ENCODE measurements at places on chromosomes 6 and 20. TPM values are rescaled to one million over a fixed set of nuclear protein-coding genes. Genes with fewer than 3 reads are reported as not detected.

Gene PI3
- total RNA-seq, result 175 TPM

Gene GSTA2
- total RNA-seq, result not detected

Gene COL19A1
- total RNA-seq, result not detected

Gene CST4
- 0.98 TPM for total RNA-seq

Gene RALGAPB
- total RNA-seq, result 30.4 TPM

Gene PLTP
- 56.6 TPM for total RNA-seq

Gene CHMP4B
- 91.1 TPM for total RNA-seq

Gene CDSN
- total RNA-seq, result 0.55 TPM

Gene WFDC5
- total RNA-seq, result not detected

Gene C20orf141
- total RNA-seq, result not detected

Gene BPHL
- total RNA-seq, result 15.8 TPM

- no peaks in the 10 kb centered on the region for H3K4me1 ChIP-seq
- no peak overlapping the region for H3K4me3 ChIP-seq
- H3K27ac ChIP-seq, result no peak overlapping the region
- no peaks in the 10 kb centered on the region for H3K36me3 ChIP-seq
Observed at GRCh38 chr6:19599796-19600464, 237.2 kb upstream of the ID4 start.

GRCh38 chr6:3847521-3847920 lies 1.7 kb upstream of the FAM50B start:
- peaks cover 35% of the 10 kb centered on the region for H3K4me1 ChIP-seq
- DNase-seq, result no peak
- no peaks in the 10 kb centered on the region for H3K27me3 ChIP-seq
- no peaks in the 10 kb centered on the region for H3K36me3 ChIP-seq
- H3K27ac ChIP-seq, result no peak overlapping the region

GRCh38 chr6:75588948-75589347 lies 12.7 kb upstream of the SENP6 start:
- no peaks in the 10 kb centered on the region for H3K4me1 ChIP-seq
- no peaks in the 10 kb centered on the region for H3K36me3 ChIP-seq
- no peaks in the 10 kb centered on the region for H3K27me3 ChIP-seq
- no peak overlapping the region for H3K27ac ChIP-seq

- H3K4me1 ChIP-seq, result no peaks in the 10 kb centered on the region
- H3K27ac ChIP-seq, result no peak overlapping the region
- DNase-seq, result no peak
- no peaks in the 10 kb centered on the region for H3K27me3 ChIP-seq
- H3K4me3 ChIP-seq, result no peak overlapping the region
Observed at GRCh38 chr6:131574686-131575085, 1.7 kb downstream of the ARG1 start.

DNA sequence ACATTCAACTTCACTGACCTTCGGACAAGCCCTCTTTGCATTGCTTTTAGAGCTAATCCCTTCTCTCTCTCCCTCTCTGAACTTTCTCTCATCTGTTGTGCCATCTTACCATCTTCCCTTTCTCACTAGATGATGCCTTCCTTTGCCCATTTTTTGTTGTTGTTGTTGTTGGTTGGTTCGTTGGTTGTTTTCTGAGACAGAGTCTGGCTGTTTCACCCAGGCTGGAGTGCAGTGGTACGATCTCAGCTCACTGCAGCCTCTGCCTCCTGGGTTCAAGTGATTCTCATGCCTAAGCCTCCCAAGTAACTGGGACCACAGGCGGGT lies 18.8 kb downstream of the MAP3K5 start:
- H3K36me3 ChIP-seq, result no peaks in the 10 kb centered on the region
- H3K27ac ChIP-seq, result no peak overlapping the region
- H3K4me3 ChIP-seq, result no peak overlapping the region
- no peak for DNase-seq
- no peaks in the 10 kb centered on the region for H3K27me3 ChIP-seq
- H3K4me1 ChIP-seq, result peaks cover 10% of the 10 kb centered on the region

DNA sequence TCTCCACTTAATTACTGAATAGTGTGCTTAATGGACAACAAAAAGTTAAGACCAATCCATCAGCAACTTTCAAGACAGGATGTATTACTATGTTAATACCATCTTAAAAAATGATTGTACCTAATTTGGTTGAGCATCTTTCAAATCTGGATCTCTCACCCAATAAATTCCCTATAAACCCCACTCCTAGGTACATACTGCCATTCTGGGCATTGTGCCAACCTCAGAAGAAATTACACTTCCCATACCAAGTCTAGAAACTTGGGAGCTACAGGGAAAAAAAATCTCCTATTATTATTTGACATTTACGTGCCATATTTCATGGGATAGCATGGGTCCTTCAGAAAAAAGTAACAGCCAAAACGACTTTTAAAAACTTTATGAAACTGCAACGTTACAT lies 5.1 kb downstream of the SYNCRIP start:
- H3K27ac ChIP-seq, result no peak overlapping the region
- peaks cover 79% of the 10 kb centered on the region for H3K36me3 ChIP-seq
- DNase-seq, result no peak
- peaks cover 7% of the 10 kb centered on the region for H3K4me1 ChIP-seq

DNA sequence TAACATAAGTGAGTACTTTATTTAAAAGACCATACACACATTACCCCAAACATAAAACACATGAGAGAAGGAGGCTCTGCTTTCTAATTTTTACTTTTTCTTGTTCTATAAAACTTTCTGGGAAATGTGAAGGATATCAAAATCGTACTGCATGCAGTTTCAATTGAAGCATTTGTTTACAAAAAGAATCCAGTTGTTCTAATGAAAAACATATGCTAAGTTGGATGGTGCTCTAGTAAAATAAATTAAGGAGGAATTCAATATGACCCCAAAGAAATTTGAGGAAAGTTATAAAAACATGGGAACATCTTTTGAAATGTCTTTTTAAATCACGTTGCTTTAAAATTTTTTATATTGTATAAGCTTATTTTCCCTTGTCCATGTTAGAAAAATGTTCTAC lies 37.6 kb downstream of the OR2B6 start:
- H3K4me1 ChIP-seq, result no peaks in the 10 kb centered on the region
- H3K4me3 ChIP-seq, result no peak overlapping the region
- H3K36me3 ChIP-seq, result no peaks in the 10 kb centered on the region
- no peak for DNase-seq

DNA sequence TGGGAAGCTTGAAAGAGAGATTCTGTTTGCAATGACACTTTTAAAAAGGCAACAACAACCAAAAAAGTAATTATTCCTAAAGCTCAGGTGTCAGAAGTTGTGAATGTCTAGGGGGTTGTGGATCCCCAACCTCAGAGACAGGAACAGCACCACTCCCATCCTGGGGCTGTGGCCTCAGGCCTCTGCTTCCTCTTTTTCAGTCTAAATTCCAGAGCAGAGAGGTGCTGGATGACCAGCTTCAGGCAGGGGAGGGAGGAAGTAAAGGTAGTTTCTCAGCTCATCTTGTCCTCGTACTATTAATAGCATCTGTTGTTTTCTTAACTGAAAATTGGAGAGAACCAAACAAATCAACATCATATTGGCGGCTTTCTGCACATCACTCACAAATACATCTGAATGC lies 8.3 kb downstream of the NT5E start:
- no peaks in the 10 kb centered on the region for H3K27me3 ChIP-seq
- peaks cover 56% of the 10 kb centered on the region for H3K4me1 ChIP-seq
- peak overlapping the region; percentile 96 for H3K27ac ChIP-seq
- DNase-seq, result no peak

- peaks cover 17% of the 10 kb centered on the region for H3K4me1 ChIP-seq
- H3K4me3 ChIP-seq, result no peak overlapping the region
- no peak for DNase-seq
- H3K27me3 ChIP-seq, result no peaks in the 10 kb centered on the region
Observed at GRCh38 chr20:63202811-63203526, 13.0 kb downstream of the YTHDF1 start.

- peaks cover 6% of the 10 kb centered on the region for H3K36me3 ChIP-seq
- H3K27me3 ChIP-seq, result no peaks in the 10 kb centered on the region
- H3K27ac ChIP-seq, result peak overlapping the region; percentile 80
- peak; percentile 84 for DNase-seq
- peaks cover 33% of the 10 kb centered on the region for H3K4me1 ChIP-seq
- H3K4me3 ChIP-seq, result peak overlapping the region; percentile 17
Observed at GRCh38 chr20:57076152-57076652, 190.2 kb downstream of the BMP7 start.

- no peak for DNase-seq
- H3K27ac ChIP-seq, result no peak overlapping the region
- no peaks in the 10 kb centered on the region for H3K27me3 ChIP-seq
- H3K4me3 ChIP-seq, result no peak overlapping the region
- H3K4me1 ChIP-seq, result no peaks in the 10 kb centered on the region
- no peaks in the 10 kb centered on the region for H3K36me3 ChIP-seq
Observed at GRCh38 chr6:72930556-72931132, 294.7 kb downstream of the KHDC1L start.

GRCh38 chr6:118313208-118313607 lies 234.9 kb upstream of the PLN start:
- no peaks in the 10 kb centered on the region for H3K36me3 ChIP-seq

DNA sequence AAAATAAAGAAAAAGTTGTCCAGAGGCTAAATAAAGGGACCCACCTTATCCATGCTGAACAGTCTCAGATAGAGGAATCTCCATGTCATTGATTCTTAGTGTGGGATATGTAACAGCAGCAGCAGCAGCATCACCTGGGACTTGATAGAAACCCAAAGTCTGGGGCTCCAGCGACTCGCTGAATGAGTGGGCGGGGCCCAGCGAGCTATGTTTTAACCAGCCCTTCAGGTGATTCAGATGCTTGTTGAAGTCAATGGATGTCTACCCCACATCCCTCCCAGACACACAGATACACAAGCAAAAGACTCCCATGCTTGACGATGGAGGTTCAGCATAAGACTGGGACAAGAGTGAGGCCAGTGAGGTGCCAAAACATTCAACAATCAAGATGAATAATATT lies 298.6 kb downstream of the UBE3D start:
- no peak overlapping the region for H3K4me3 ChIP-seq
- peaks cover 20% of the 10 kb centered on the region for H3K4me1 ChIP-seq
- H3K36me3 ChIP-seq, result no peaks in the 10 kb centered on the region
- DNase-seq, result peak; percentile 9
- peak overlapping the region; percentile 37 for H3K27ac ChIP-seq
- H3K27me3 ChIP-seq, result no peaks in the 10 kb centered on the region

GRCh38 chr6:100460650-100461204 lies 4.0 kb downstream of the SIM1 start:
- H3K27ac ChIP-seq, result no peak overlapping the region
- H3K36me3 ChIP-seq, result no peaks in the 10 kb centered on the region
- DNase-seq, result no peak
- H3K4me3 ChIP-seq, result no peak overlapping the region
- no peaks in the 10 kb centered on the region for H3K4me1 ChIP-seq

- peaks cover 25% of the 10 kb centered on the region for H3K4me1 ChIP-seq
- 0 out of 2 replicates have a peak overlapping the region, but pooled peaks have one; percentile 69 for H3K27ac ChIP-seq
- H3K36me3 ChIP-seq, result no peaks in the 10 kb centered on the region
- H3K4me3 ChIP-seq, result no peak overlapping the region
- no peak for DNase-seq
Observed at GRCh38 chr6:87807475-87807874, 105.4 kb upstream of the AKIRIN2 start.

GRCh38 chr6:161261325-161261724 lies 12.5 kb downstream of the AGPAT4 start:
- H3K36me3 ChIP-seq, result no peaks in the 10 kb centered on the region
- H3K4me1 ChIP-seq, result peaks cover 17% of the 10 kb centered on the region
- peak; percentile 51 for DNase-seq
- no peak overlapping the region for H3K27ac ChIP-seq
- no peaks in the 10 kb centered on the region for H3K27me3 ChIP-seq

GRCh38 chr20:49510562-49511122 lies 28.2 kb upstream of the KCNB1 start:
- H3K4me3 ChIP-seq, result no peak overlapping the region
- DNase-seq, result peak; percentile 53
- H3K4me1 ChIP-seq, result peaks cover 6% of the 10 kb centered on the region

GRCh38 chr6:82183642-82184282 lies 63.8 kb downstream of the IBTK start:
- no peak overlapping the region for H3K4me3 ChIP-seq
- H3K27ac ChIP-seq, result no peak overlapping the region
- peaks cover 20% of the 10 kb centered on the region for H3K36me3 ChIP-seq

DNA sequence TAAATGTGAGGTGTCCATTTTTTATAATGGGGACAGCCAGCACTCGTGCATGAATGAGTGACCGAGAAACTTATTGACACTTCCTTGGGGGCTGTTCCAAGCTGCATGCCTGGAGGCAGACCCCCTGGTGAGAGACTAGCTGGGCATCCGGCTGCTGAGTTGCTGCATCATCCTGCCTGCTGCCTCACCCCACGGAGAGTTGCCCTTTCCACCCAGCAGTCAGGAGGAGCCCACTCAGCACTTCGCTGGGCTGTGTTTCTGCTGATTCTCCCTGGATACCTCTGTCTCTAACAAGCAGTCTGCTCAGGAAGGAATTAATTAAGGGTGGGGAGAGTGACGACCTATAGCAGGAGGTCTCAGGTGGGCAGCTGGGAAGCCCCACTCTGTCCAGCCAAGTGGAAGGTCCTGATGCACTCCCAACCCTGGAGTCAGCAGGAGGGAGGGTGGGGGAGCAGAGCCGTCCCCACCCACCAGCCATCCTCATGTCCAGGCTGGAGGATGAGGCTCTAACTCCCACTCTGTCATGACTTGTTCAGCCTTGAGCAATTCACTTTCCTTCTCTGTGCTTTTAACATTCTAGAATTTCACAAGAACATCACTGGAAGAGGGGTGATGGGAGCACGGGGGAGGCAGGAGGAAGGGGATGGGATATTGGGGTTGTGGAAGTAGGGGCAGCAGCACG lies 177.3 kb downstream of the LRFN2 start:
- no peak overlapping the region for H3K27ac ChIP-seq
- DNase-seq, result no peak
- H3K36me3 ChIP-seq, result no peaks in the 10 kb centered on the region
- no peaks in the 10 kb centered on the region for H3K4me1 ChIP-seq

DNA sequence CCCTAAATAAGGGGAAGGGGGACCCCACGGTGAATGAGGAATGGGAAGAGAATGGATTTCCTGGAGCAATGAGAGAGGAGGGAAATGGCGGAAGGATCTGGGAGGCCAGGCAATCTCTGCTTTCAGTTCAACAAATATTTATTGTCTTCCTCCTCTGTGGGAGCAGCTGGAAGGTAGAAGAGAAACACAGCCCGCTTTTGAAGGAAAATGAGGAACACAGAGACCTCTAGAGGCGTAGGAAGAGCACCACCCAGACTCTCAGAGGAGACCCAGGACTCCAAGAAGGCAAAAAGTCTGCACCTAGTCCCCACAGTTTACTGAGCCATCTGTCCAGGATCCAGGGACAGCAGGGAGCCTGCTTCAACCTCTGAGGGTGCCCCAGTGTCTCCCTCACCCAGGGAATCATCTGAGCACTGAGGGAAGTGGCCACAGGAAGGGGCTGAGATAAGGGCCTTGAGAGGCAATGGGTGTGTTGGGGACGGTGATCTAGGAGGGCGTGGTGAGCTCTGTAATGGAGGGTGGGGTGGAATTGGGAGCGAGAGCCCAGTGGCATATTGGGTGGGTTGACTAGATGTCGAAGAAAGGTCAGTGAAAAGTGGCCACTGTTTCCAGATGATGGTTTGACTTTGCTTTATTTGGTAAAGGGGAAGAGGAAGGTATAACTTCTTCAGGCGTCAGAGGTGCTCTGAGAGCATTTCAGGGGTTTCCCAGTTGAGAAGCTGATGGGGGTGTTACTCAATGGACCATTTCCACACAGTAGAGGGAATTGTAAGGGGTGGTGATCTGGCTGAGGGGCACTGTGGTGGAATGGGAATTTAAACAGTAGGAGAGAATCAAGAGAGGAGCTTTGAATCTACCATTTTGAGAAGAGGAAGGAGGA lies 610 bp downstream of the PSORS1C1 start:
- H3K27ac ChIP-seq, result peak overlapping the region; percentile 90
- DNase-seq, result peak; percentile 72
- no peaks in the 10 kb centered on the region for H3K36me3 ChIP-seq
- H3K27me3 ChIP-seq, result no peaks in the 10 kb centered on the region
- peaks cover 36% of the 10 kb centered on the region for H3K4me1 ChIP-seq
